Stimulated activated CD8-positive, alpha-beta memory T cell treated with anti-CD3 and anti-CD28 coated beads, Interleukin-7, amount 100 ng/mL, for 4 hours (primary cell): ENCODE measurements at places on chromosomes 4 and X.

- DNase-seq = no peak
These were observed 52.7 kb downstream of the AMER1 start for GRCh38 chrX:64152857-64153256.

DNA sequence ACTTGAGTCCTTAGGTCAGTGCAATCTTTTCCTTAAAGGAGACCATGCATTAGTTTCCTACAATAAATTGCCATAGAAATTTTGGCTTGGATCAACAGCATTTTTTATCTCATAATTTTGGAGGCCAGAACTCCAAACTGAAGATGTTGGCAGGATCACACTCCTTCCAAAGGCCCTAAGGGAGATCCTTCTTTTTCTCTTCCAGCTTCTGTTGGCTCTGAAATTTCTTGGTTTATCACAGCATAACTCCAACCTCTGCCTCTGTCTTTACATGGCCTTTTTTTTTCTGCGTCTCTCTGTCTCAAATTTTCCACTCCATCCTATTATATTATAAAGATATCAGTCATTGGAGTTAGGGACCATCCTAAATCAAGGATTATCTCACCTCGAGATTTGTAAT, 282.2 kb downstream of the STIM2 start:
- DNase-seq = no peak

DNA sequence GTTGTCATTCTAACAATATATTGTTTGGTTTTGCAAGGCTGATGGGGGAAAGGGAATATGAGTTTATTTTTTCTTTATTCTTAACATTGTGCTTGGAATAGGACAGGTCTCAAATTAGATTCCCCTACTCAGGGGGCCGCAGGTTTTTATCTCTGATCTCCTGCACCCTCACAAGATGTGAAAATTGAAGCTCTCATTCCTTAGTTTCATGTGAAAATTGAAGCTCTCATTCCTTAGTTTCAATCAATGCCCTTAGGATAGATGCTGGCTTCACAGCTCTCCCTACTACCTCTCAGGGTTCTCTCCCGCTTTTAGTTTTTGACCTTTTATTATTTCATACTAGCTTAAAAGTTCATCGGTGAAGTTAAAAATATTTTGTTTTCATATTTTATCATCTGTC, 12.0 kb downstream of the NEIL3 start:
- no peak for DNase-seq

- peak; percentile 21 for DNase-seq
These were observed at the start of gene CHM for GRCh38 chrX:86047174-86047935. Gene CHM, minus strand, starts transcription at chrX:86047558. Its CDS starts 26 bp downstream, at chrX:86047532.

GRCh38 chrX:51332188-51332942, at the start of gene NUDT10:
Gene NUDT10, plus strand, starts transcription at chrX:51332822. Its CDS starts 144 bp downstream, at chrX:51332966.
- peak; percentile 10 for DNase-seq

DNA sequence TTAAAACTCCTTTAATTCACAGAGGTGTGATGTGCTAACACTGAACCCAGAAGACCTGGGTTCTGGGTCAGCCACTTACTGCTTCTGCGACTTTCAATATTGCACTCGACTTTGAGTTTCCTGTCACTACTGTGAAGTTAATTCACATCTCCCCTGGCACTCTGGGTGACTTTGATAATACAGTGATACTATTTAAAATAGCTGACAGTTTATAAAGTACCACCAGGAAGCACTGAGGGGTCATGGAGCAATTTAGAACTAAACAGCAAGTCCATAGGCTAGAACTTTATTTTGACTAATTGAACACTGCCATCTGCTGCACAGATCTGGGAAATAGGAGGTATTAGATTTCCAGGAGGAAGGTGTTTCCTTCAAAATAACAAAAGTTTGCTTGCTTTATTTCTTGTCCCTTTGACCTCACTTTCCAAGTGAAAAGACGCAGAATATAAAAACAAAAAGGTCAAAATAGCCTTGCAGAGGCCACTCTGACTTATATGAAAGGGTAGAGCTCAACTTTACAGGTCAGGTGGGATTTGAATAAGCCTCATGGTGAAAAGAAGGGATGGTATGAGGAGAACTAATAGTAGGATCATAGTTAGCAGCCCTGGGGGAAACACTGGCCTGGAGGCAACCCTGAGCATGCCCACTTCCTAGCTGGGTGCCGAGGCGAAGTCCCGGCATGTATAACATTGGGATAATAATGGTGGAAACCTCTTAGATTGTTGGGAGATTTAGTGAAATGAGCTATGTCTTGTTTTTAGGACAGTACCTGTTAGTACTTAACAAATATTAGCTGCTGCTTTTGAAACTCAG, 53.4 kb downstream of the ZNF518B start:
- no peak for DNase-seq

- DNase-seq = no peak
These were observed 63.8 kb upstream of the HELT start for GRCh38 chr4:184954482-184954881.

DNA sequence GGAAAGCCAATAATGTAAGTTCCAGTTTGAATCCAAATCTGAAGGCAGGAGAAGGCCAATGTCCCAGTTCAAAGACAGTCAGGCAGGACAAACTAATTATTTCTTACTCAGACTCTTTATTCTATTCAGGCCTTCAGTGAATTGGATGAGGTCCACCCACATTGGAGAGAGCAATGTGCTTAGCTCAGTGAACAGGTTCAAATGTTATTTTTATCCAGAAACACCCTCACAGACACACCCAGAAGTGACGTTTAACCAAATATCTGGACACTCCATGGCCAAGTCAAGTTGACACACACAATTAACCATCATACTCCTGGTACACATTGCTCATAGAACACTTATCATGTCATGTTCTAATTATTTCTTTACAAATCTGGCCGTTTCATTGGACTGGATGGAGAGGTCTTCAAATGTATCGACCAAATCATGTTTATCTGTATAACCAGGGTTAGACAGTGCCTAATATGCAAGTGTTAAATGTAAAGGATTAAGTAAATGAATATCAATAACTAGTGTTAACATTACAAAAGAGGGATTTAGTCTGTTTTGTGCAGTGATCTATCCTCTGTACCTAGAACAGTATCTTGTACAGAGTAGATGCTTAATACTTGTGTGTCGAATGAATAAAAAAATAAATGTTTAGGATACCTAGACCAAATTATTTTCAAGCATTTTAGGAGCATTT, 27.1 kb upstream of the XK start:
- no peak for DNase-seq

DNA sequence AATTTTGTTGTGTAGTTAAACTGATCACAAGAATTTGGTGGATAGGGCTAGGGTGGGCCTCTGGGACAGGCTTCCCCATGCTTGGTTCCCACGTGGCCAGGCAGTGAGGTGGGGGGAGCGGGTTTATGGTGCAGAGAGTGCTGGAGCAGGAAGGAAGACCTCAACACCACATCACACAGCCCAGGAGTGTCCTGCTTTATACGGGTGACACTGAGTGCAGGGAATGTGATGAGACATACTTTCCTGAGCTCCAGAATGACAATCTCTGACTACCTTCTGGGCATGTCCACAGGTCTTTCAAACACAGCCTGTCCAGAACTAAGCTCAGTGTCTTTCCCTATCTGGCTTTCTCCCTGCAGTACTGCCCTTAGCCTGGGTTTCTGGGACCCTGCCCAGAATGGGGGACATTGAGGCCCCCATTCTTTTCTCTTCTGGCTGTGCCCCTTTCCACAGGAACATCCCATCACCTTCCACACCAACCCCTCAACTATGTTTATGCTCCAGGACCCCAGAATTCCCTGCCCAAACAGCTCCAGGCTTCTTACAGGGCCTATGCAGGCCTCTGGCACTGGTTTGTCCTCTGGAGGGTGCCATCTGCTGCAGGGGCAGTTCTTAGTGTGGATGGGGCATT, 36.5 kb upstream of the RASL11B start:
- DNase-seq = no peak

GRCh38 chr4:8370106-8370787, 70.3 kb downstream of the ACOX3 start:
- no peak for DNase-seq

GRCh38 chr4:137545461-137545861, 13.2 kb upstream of the PCDH18 start:
- DNase-seq = no peak

DNA sequence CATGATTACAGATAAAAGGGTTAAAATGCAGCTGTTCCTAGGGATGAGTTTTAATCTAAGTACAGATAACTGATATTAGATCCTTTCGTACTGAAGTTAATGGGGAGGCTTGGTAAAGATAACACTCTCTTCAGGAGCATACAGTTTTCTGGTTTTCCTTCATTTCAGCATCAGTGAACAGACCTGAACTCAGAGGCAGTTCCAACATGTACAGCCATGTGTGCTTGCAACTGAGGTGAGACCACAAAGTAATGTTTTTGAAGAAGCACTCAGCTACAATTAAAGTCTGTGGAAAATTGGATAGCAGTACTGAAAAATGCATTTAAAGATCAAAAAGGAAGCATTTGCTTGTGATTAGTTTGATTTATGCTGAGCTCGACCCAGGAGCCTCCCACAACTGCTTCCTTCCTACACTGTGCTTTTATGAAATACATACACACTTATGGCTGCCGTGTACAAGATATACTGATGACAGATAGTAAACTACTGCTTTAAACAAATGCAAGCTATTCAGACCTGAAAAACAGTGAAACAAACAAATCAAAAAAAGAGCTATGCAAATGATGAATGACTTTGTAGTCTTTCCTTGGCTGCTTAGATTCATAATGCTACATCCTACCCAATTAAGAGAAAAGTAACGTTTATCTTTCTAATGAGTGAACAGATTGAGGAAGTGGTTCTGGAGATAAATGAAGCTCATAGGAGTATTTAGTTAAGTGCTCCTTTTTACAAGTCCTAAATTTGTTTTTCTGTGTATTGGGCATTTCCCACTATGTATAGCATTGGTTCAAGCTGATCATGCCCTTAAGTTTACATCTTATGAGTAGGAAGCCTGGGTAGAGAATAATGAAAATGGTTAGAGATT, 68.4 kb downstream of the PDLIM5 start:
- DNase-seq = no peak

- DNase-seq = no peak
These were observed 241.1 kb downstream of the AFAP1 start for GRCh38 chr4:7698584-7698983.

GRCh38 chr4:10694828-10695209, 10.3 kb upstream of the CLNK start:
- DNase-seq = no peak

DNA sequence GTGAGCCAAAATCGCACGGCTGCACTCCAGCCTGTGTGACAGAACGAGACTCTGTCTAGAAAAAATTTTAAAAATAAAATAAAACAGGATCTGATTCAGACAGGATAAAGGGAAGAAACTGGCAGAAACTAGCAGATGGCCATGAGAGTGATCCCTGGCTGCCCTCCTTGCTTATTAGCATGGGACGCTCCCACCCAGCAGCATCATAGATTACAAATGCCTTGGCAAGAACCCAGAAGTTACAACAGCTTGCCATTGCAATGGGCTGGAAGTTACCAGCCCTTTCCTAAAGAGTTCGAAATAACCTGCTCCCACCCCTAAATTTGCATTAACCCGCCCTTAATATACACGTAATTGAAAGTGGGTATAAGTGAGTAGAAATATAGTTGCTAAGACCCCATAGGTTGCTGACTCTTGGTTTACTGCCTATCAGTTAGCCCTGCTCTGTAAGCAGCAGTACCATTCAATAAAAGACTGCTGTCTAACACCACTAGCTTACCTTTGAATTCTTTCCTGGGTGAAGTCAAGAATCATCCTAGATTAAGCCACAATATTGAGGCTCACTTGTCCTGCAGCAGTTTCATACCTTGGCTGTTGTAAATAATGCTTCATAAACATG, 9.1 kb upstream of the XAGE2 start:
- no peak for DNase-seq

- DNase-seq = no peak
These were observed 73.4 kb downstream of the MGST2 start for GRCh38 chr4:139738846-139739613.

GRCh38 chr4:72689923-72690322, 120.9 kb upstream of the ADAMTS3 start:
- DNase-seq = no peak

- no peak for DNase-seq
These were observed 133.0 kb upstream of the PLS3 start for GRCh38 chrX:115427861-115428410.

DNA sequence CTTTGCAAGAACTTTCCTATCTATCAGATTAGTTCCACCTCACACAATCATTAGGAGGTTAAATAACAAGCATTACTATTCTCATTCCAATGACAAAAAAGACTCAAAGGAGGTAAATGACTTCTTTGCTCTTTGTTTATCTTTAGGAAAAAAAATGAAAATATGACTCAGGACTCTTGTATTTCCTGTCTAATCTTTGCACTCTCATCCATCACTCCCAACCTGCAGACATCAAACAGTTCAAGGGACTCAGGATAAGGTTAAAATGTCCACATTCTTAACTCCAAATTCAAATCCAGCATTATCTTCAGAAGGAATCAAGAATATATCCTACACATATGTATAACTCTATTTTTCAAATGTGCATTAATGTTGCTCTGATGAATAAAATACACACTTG, 139.6 kb downstream of the UNC5C start:
- DNase-seq = no peak

- no peak for DNase-seq
These were observed 543.8 kb upstream of the SLIT2 start for GRCh38 chr4:19707876-19708275.

DNA sequence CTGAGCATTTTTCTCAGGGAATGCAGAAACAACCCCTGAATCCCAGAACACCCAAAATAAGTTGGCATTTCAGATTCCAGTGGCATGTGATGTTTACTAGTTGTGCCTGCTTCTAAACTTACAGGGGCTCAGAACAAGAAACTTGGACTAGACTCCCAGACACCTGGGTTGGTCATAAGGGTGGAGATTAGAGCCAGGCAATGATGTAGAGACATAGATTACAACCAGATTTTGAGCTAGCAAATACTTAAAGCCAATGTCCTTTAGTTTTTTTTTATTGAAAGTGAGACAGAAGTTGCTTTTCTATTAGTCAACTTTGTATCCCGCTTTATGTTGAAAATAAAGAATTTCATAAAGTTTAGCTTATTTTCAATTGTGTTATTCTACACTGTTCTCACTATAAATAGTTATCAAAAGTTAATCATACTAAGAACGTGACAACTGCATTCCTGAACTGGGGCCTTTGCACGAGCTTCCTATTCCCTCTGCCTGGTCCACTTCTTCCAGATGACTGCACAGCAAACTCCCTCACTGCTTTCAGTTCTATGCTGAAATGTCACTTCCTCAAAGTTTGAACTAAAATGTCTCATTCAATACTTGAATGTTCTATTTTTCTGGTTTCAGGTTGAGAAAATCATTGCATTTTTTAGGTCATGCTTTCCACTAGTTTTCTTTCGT, 224.7 kb upstream of the PPP1R2C start:
- DNase-seq = no peak

GRCh38 chr4:119027811-119028210, 107.8 kb upstream of the MYOZ2 start:
- DNase-seq = no peak

- DNase-seq = no peak
These were observed 90.6 kb downstream of the PTTG2 start for GRCh38 chr4:38050560-38051350.

DNA sequence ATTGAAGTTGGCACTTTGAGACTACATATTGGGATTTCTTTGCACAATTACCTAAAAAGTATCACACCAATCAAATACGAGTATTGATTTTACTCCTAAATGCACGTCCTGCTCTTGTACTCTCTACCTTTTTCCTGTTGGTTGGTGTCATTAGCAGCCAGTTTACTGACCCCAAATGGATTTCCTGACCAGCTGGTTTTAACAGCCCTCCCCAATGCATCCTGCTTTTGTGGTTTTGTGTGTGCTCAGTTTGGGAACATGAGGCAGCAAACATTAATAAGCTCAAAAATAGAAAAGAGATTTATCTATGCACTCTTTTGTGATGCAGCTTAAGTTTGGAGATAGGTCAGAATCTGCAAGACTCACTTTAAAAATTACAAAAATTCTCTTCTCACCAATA, 230.3 kb downstream of the MAPK10 start:
- no peak for DNase-seq

- DNase-seq = no peak
These were observed 67.6 kb upstream of the CTSO start for GRCh38 chr4:156021298-156021697.
